ENCODE measurements at places on chromosomes 16 and 17.

DNA sequence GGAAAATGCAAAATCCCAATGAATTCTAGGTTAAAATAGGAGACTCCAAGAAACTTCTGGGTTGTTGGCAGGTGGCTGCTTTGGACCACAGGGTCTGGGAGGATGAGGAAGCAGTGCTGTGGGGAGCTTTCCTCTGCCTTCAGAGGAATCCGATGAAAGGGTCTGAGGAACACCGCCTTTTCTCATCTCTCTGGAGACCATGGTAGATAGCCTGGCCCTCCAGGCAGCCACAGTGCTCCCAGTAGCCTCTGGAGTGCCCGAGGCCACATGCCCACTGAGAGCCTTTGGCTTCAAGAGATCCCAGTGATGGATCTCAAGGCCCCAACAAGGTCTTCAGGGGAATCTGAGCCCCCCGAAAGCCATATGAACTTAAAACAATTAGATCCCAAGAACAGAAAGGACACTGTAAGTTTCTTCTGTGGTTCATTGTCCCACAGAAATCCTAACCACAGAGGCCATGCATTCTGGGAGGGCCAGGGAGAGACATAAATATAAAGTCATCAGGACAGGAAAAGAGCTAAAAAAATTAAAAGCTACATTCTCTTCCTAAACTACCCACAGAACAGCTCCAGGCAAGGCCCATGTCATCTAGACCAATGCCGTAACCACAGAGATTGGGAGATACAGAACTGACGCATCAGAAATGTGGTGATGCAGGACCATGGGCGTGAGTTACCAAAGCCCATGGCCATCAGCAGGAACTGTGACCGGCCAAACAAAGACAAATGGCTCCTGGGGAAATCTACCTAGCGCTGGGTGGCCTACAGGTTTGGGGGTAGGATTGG lies 24.3 kb downstream of the TK2 start:
- DNase-seq, result no peak

DNA sequence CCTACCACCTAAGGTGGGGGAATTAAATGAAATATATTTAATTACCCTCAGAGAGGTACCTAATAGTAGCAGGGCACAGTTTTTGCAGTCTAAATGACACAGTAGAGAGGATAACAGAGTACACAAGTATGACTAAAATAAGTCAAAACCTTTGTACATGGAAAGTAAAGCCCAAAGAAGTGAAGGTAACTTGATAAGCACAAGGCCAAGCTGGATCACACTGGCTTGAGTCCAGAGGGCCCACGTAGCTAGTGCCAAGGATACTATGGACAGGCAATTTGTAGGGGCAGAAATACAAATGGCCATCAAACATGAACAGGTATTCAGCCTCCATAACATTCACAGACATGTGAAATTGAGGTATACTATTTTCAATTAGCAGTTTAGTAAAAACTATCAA lies 7.6 kb downstream of the MYO18A start:
- no peak for DNase-seq

DNA sequence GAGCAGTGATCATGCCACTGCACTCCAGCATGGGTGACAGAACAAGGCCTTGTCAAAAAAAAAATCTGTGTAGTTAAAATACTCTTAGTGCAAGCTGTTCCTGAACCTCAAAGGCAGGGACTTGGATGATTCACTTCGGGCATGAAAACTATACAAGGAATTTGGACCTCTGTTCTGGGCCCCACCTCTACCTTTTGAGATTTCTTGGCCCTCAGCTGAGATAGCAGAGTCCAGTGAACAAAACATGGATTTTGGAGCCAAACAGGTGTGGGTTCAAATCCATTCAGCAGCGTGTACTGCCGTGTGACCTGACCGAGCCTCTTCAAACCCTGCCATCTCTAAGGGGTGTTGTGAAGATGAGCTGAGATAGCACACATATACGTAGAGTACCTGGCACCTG lies 6.8 kb downstream of the SLC13A2 start:
- DNase-seq, result no peak

- DNase-seq, result no peak
These were observed 2.3 kb downstream of the PIEZO1 start for GRCh38 chr16:88782454-88783390.

DNA sequence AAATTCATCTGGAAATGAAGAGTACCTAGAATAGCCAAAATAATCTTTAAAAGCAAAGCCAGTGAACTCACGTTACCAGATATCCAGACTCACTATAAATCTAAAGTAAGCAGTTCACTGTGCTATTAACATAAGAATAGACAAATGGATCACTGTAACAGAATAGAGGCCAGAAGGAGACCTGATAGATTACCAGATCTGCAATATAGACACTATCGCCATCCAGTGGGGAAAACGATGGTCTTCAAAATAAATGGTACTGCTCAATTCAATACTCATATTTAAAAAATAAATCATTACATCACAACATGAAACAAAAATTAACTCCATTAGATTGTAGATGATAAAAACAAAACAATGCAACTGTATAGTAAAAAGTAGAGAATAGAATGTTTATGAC lies 158.6 kb upstream of the CDH8 start:
- DNase-seq, result no peak

GRCh38 chr16:89000207-89000959 lies 23.4 kb upstream of the CBFA2T3 start:
- DNase-seq, result no peak

DNA sequence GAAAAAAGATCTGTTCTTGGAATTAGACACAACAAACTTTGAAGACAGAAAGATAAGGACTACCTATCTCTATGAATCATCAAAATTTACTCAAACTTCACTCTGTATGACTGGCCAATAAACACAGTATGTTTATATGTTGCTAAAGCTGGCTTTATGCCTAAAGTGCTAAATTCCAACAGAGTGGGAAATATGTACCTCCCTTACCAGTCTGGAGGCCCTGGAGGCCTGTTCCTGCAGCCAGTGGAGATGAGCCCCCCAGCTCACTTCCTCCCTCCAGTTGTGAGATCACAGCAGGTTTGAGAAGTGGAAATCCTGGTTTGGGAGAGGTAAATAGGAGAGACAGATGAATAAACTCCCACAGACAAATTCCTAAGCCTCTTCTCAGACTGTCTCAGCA lies 9.0 kb downstream of the ZNF23 start:
- no peak for DNase-seq

DNA sequence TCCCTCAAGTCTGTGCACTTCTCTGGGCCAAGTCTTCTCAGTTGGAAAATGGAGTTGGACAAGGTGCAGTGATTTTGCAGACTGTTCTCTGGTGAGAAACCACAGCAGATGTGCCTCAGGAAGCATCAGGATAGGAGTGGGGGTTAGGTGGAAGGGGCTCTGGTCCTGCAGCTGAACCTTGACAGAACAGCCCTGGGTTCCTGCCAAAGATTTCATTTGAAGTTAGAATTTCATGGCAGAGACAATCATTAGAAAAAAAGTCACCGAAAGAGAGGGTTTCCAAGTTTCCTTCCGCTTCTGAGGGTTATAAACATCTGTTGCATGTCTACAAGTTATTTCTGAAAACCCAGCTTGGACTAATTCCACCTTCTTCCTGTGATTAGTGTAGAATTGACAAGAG lies 80.4 kb upstream of the IRX3 start:
- no peak for DNase-seq

- no peak for DNase-seq
These were observed 4.1 kb downstream of the KRT31 start for GRCh38 chr17:41393294-41393693.

DNA sequence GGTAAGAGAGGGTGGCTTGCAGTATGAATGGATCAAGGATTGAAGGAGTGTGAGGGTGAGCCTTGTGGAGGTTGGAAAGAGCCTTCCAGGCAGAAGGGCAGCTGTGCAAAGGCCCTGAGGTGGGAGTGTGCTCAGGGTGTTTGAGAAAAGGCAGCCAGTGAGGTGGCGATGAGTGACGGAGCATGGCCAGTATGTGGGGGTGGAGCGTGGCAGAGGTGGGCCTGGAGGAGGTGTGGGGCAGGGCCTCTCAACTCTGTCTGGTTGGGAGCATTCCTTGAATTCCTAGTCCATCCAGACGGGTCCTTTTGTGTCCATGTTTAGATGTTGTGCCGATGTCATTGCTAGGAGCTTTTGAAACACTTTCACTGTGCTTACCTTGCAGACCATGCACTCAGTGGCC lies 51.3 kb downstream of the EPN2 start:
- DNase-seq, result no peak

GRCh38 chr17:51479303-51479702 lies 219.0 kb downstream of the UTP18 start:
- no peak for DNase-seq

GRCh38 chr16:48323783-48324775 lies 61.1 kb downstream of the SIAH1 start:
- DNase-seq, result no peak

All from skeletal muscle cell (primary cell).